Naive thymus-derived CD4-positive, alpha-beta T cell (primary cell): ENCODE measurements at places on chromosomes 1 and 21.

DNA sequence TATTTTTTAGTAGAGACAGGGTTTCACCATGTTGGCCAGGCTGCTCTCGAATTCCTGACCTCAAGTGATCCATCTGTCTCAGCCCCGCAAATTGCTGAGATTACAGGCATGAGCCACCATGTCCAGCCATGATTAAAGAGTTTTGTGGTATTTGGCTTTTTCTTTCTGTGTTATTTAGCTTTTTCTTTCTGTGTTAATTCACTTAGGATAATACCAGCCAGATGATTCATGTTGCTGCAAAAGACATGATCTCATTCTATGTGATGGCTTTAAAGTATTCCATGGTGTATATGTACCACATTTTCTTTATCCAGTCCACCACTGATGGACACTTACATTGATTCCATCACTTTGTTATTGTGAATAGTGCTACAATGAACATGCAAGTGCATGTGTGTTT is 1135.2 kb downstream of the AMY1C start:
- no peak for DNase-seq
- H3K36me3 ChIP-seq = no peaks in the 10 kb centered on the region
- no peaks in the 10 kb centered on the region for H3K27me3 ChIP-seq
- no peaks in the 10 kb centered on the region for H3K4me1 ChIP-seq

GRCh38 chr21:32658524-32658923 is 46.3 kb upstream of the CFAP298 start:
- no peak overlapping the region for H3K27ac ChIP-seq
- H3K36me3 ChIP-seq = peaks cover 56% of the 10 kb centered on the region
- no peaks in the 10 kb centered on the region for H3K27me3 ChIP-seq

DNA sequence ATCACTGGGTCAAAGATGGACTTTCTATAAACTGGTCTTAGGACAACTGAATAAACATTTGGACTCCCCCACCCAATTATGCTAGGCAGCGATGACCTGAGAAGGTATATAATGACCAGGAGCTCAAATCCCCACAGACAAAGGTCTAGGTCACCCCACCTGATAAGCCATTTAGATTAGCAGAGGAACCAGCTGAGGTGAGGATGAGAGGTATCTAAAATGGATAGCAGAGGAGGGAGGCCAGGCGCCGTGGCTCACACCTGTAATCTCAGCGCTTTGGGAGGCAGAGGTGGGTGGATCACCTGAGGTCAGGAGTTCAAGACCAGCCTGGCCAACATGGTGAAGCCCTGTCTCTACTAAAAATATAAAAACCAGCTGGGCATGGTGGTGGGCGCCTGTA is 33.7 kb downstream of the PABPC4 start:
- peaks cover 49% of the 10 kb centered on the region for H3K36me3 ChIP-seq
- DNase-seq = no peak
- no peaks in the 10 kb centered on the region for H3K4me1 ChIP-seq

- H3K27ac ChIP-seq = no peak overlapping the region
- DNase-seq = no peak
- H3K4me1 ChIP-seq = no peaks in the 10 kb centered on the region
Measured at GRCh38 chr1:175797576-175797975, 54.2 kb upstream of the TNR start.

DNA sequence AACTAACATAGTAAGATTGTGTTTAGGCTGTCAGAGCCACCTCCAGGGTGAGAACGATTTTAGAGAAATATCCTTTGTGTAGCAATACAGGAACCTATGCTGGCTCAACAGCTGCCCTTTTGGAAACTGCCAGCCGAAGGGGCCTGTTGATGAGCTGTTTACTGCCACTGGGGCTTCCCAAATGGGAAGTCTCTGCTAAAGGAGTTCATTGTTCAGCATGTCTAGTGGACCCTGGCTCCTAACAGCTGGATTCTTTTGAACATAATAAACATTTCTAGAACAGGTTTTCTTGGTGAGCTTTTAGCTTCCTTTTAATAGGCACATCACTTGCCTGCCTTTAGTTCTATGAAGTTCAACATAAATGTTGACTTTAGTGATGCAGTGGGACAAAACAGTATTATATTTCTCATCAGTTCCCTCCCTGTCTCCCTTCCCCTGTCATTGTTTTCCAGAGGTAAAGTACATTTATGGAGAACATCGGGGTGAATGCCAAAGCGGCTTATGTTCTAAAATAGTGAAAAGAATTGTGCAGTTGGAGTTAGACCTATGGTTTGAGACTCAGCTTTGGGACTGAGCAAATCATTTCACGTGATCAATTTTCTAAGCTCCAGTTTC is 57.4 kb downstream of the UCK2 start:
- no peaks in the 10 kb centered on the region for H3K27me3 ChIP-seq
- no peak overlapping the region for H3K27ac ChIP-seq
- no peaks in the 10 kb centered on the region for H3K4me1 ChIP-seq
- no peak for DNase-seq
- no peak overlapping the region for H3K4me3 ChIP-seq
